ENCODE measurements at places on chromosomes 7 and 10.
A peak's percentile ranks its signal among the peaks of the same experiment; 100 is the strongest.

DNA sequence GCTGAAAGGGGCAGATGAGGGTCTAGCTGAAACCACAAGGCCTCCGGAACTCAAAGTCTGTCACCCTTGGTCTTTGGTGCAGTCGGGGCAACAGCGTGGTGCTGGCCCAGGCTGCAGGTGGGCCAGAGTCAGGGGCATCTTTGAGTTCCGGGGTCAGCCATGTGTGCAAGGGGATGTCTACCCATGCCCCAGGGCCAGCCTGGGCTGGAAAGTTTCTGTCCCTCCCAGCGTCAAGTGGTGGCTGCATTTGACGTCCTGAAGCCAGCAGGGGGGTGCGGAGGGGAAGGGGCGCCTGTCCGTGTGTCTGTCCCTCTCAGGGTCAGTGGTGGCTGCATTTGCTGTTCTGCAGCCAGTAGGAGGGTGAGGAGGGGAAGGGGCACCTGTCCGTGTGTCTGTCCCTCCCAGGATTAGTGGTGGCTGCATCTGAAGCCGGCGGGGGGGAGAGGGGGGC lies 638 bp downstream of the BRAT1 start:
- DNase-seq = peak; percentile 47

DNA sequence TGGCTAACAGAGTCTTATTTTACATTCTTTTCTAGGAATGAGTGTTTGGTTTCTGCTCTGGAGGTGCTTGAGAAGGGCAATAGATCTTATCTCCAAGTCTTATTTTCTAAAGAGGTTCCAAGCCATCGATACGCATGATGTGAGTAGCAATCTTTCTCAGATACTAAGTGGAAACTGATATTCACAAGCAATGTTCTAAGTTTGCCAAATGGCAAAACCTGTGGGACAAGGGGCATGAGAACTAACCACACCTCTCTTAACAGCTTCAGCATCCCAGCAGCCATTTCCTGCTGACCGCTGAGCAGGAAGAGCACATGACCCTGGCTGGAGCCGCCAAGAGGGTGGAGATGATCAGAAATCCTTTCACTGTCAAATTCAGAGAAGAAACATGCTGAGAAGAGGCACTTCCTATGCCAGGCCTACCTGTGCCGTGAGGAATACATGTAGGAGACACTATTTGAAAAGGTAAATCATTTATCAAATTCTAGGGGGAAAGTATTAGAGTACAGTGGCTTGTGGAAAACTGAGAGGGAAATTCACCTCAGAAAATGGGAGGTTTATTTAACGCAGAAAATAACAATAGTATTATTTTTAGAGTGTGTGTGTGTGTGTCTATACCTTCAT lies 35.2 kb downstream of the CCDC71L start:
- no peak for DNase-seq

DNA sequence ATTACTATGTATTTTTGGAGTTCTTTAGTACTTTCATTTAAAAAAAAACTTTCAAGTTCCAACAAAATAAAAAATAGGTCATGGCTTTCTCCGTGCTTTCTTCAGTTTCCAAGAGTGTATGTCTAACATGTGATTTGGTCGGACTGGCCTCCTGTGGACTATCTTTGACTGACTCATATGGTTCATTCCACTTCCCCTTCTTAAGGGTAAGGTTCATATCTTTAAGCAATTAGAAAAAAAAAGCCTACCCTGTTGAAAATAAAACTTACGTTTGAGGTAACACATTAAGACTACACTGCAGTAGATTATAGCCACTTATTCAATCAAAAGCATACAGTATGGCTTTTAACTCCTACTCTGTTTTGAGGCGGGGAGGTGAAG lies 112.8 kb upstream of the AHR start:
- no peak for DNase-seq

DNA sequence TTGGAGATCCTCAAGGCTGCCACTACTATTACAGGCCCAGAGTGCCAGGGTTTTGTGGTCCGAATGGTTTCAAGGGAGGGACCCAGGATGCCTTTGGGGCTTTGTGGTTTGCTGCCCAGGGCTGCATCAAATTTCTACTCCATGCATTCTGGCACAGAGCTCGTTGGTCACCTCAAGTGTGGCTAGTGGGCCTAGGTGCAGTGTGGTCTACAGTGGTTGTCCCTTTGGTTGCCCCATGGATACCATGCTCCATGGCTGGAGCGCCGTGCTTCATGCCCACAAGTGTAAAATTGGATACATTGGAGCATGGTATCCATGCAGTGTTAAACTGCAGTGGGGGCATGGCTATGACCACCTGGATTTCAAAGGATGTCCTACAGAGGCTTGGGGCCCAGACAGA lies 5.4 kb upstream of the PRF1 start:
- DNase-seq = no peak

DNA sequence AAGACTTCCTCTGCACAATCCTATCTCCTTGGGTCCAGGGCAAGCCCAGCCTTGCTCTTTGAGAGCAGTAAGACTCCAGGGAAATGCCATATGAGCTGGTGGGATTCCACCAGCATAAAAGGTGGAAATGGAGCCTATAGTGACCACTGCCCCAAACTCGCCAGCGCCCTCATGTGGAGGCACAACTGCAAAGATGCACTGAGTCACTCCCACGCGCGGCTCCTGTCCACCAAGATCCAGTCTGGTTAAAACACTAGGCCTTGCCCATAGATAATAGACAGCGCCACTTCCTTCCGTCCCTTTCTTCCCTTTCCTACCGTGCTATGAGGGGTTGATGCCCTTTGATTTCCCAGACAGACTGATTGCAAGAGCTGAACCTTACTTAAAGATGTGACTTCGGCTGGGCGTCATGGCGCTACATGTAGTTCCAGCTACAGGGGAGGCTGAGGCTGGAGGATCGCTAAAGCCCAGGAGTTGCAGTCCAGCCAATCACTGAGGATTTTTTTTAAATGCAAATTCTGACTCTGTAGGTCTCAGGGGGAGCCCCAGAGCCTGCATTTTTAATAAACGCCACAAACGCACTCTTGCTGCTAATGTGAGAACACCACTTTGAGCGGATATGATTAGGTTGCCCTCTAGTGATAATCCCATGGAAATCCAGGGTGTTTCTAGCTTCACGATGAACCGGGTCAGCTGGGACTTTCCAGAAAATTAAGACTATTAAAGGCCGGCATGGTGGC lies 136.5 kb downstream of the EPC1 start:
- DNase-seq = peak; percentile 81

DNA sequence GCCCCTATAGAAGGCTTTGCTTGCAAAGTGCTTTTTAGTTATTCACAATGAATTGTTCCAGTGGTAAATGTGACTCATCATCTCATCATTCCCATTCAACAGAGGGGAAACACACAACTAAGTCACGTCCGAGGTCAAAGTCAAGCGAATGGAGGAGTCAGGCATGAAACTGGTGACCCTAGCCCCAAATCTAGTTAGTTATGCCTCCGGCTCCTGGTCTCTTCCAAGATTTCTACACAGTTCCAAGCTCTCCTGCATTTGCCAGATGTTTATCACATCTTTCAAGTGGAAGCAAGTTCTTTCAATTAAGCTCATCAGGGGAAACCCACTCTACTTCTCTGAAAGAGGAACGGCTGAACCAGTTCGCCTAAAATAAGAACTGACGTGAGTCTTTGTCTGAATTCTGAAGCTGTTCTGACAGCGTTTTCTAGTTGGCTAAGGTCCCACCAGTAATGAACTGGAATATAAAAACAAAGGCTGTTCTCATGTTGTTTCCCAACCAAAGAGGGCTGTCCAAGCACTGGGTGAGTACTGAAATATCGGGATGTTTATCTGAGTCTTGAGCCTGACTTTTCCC lies 140.9 kb upstream of the NRBF2 start:
- DNase-seq = no peak

DNA sequence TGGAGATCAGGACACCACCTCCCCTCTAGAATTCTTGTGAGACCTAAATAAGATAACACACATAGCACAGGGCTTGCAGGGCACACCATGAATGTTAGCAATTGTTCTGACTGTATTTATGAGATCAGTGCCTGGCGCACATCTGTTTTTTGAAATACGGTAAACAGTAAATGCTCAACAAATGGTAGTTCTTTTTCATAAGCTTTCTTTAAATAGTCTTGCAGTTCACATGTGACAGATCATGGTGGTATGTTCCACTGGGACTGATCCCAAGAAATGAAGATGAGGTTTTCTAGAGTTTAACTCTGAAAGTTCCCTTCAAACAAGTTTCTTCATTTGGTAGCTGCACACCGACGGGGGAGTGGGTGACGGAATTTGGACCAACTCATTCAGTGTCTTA lies 34.8 kb downstream of the CREB5 start:
- no peak for DNase-seq

GRCh38 chr7:79211724-79212123 lies 241.7 kb downstream of the MAGI2 start:
- peak; percentile 31 for DNase-seq

DNA sequence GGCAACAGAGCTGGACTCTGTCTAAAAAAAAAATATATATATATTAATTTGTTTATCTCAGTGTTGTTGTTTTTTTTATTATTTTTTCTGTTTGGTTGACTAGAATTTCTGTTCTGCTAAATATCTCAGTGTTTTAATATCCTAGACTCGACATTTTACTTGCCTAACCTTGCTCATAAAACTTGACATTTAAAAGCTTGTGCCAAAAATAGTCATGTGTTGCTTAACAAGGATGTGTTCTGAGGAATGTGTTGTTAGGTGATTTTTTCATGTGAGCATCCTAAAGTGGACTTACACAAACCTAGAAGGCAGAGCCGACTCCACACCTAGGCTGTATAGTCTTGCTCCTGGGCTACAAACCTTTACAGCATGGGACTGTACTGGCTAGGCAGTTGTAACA lies 23.1 kb downstream of the NRBF2 start:
- no peak for DNase-seq

DNA sequence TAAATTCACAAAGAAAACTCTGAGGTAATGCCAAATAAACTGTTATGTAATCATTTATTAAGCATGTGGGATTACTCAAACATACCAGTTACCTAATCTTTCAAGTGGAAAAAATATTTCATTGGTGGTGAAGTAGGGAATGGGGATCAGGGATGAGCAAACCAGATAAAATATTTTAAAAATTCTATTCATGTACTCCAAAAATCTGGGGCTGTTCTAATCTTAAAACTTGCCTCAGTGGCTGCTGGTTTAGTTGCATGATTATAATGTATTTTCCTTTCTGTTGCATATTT lies 19.5 kb downstream of the LMOD2 start:
- DNase-seq = no peak

GRCh38 chr10:131698986-131699385 lies 201.8 kb upstream of the PPP2R2D start:
- DNase-seq = no peak

DNA sequence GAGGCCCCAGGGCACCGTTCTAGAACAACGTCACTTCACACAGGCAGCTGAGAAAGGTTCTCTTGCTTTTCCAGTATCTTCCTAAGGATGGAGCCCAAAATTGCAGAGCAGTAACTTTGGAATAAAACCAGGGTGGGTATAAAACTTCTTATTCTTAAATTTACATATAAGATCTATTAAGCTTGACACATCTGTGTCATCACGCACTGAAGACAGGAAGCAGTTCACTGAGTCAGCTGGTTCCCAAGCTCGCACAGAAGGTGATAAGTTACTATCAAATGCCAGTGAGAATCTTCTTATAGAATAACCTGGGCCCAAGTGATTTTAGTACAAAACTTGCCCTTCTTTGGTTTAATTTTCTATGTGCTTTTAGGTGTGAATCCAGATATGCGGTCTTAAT lies 70.2 kb downstream of the RABGEF1 start:
- DNase-seq = no peak

DNA sequence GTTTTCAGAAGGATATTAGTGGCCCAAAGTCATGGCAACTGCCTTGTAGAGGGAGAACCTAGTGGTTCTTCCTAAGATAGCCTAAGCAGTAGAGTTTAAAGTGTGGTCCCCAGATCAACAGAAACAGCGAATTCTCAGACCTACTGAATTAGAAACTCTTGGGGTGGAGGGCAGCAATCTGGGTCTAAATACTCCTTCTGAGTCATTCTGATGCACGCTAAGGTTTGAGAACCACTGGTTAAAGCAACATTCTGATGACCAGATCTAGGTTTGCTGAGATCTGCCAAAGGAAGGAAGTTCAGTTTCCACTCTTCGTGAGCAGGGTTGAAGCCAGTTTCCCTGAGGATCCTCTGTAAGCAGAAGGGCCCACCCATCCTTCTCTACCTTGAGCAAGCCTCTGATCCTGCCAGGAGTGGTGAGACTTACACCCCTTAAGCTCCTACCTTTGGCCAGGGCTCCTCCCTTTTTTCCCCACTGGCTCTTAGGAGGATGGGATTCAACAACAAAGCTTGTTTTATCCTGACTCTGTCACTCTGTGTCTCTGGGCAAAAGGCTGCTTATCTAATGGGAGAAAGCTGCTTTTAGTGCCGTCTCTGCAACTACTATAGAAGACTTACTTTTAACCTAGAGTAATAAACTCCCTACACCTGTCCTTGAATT lies 26.8 kb upstream of the TRUB1 start:
- DNase-seq = no peak

GRCh38 chr7:51317582-51317910 lies 937 bp upstream of the COBL start:
- DNase-seq = no peak

- DNase-seq = no peak
Measured at GRCh38 chr7:46411236-46411635, 490.2 kb upstream of the IGFBP3 start.

- DNase-seq = peak; percentile 78
Measured at GRCh38 chr7:23863209-23863787, 153.3 kb downstream of the STK31 start.

GRCh38 chr7:28328146-28328545 lies 84.2 kb upstream of the CREB5 start:
- DNase-seq = peak; percentile 69

DNA sequence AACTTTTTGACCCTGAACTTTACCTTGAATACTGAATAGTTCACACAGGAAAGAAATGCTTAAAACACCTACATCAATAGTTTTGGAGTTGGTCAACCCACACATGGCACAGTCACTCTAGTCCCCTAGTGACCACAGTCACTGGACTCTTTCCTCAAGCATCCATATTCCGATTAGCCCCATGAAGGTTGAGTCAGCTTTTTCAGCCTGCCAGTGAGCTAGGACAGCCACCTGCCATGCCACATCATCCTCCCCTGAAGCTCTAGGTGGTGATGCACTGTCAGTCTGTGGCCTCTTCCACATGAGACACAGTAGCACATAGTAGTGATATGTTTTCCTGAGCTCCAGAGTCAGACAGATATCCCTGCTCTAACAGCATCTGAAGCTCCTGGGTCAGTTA lies 537.2 kb downstream of the XPNPEP1 start:
- no peak for DNase-seq

DNA sequence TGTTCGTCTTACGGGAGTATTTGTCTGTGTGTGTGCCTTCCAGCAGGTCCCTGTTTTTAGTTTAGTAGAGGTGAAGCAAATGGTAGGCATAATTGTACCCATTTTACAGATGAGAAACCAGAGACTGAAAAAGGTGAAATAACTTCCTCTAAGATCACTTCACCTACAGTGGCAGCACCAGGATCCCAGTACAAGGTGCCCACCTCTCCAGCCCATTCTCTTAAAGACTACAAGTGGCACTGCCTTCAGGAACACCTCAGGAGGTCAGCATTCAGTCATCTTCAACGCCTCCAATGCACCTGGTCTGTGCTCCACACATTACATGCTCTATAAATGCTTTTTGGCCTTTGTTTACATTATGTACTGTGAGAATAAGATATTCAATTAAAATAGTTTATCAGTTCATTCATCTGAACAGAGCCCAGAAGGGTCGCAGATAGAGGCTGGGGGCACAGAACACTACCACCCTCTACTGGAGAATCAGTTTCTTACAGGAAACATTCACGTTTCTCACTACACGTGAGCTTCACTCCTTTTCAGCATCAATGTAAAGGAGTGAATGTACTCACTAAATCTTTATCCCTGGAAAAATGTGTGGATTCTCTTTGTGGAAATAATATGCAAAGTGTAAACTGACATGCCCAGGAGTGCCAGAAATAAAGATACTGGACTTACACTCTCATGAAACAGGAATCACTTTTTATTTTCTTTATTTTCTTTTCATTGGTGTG lies 45.5 kb upstream of the ABLIM1 start:
- peak; percentile 44 for DNase-seq

Data from DMS53 (cell line).